ENCODE measurements at places on chromosomes 1 and 21. TPM values are rescaled to one million over a fixed set of nuclear protein-coding genes. Genes with fewer than 3 reads are reported as not detected.

The ASCL5 gene
- total RNA-seq: not detected

The PLA2G4A gene
- 52.8 TPM for total RNA-seq

The TAS1R3 gene
- 0.22 TPM for total RNA-seq

The CFHR5 gene
- total RNA-seq: not detected

The S100A3 gene
- 0.79 TPM for total RNA-seq

The NBPF6 gene
- total RNA-seq: not detected

The PADI3 gene
- not detected for total RNA-seq

The ACP6 gene
- total RNA-seq: 7.4 TPM

The C1orf226 gene
- 3.7 TPM for total RNA-seq

The GNAT2 gene
- total RNA-seq: 0.13 TPM

The DVL1 gene
- total RNA-seq: 38.4 TPM

All from thoracic aorta endothelial cell (primary cell).